Nucleus accumbens (tissue), 56 donors: ENCODE measurements at places on chromosomes 12 and 14.
A peak's percentile ranks its signal among the peaks of the same experiment; 100 is the strongest.

DNA sequence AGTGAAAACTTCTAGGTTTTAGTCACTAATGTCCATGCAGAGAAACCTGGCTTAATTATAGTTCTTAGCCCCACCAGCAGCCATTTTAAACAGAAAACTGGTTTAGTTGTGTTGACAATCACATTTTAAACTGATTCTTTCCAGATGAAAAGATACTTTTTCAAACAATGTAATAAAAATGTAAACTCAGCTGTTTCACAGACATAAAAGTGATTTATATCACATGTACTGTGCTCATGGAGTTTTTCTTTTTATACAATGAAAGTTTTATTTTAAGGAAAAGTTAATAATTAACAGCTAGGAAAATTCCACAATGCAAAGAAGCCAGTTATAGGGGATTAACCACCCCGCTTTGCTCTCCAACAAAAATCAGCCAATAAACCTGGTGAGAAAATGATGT, 129.7 kb downstream of the PAX9 start:
- DNase-seq = no peak

GRCh38 chr12:75551477-75551876, 40.1 kb upstream of the KRR1 start:
- no peak for DNase-seq

- DNase-seq = no peak
These were observed 1.3 kb upstream of the KRT79 start for GRCh38 chr12:52835271-52836041.

- DNase-seq = no peak
These were observed 53.4 kb upstream of the ABCD2 start for GRCh38 chr12:39672976-39673375.

DNA sequence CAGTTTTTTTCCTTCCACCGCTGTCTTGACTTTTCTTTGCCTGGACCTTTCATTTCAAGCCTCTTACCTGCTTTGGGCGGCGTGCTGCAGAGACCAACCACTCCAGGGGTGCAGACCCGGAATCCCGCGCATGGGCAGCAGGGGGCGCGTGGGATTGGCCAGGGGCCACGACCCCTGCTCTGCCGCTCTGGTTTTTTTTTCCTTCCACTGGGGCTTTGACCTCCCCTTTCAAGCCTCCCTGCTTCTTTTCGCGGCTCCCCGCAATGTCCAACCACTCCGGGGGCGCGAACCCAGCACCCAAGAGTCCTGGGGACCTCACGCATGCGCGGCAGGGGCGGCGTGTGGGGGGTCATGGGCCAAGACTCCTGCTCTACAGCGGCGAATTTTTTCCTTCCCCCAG, 325.1 kb downstream of the ALG10 start:
- no peak for DNase-seq

- DNase-seq = no peak
These were observed 176.7 kb upstream of the NOS1 start for GRCh38 chr12:117538032-117538690.

- no peak for DNase-seq
These were observed 29.4 kb downstream of the SLC24A4 start for GRCh38 chr14:92352158-92352985.

DNA sequence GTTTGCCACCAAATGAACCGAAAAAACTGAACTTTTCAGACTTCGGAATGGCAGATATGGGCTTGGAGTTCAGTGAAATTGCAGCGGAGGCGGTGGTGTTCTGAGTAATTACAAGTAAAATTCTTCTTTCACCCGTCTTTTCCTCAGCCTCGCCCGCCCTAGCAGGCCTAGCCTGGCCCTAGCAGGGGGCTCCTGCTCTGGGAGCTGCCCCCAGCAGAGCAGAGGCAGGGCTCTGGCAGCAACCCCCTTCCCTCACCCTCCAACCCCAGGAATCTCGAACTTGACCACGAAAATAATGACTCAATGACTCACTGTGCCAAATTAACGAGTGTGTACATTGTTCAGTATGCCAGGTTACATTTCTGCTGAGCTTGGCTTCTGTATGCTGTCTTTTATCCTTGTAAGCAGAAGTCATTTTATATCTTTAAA, 1.1 kb downstream of the PAPLN start:
- DNase-seq = no peak

- peak; percentile 31 for DNase-seq
These were observed 308.0 kb downstream of the PPFIA2 start for GRCh38 chr12:81450920-81451739.

GRCh38 chr12:79451978-79452377, 238.8 kb downstream of the PAWR start:
- no peak for DNase-seq

- no peak for DNase-seq
These were observed 527.2 kb downstream of the FLRT2 start for GRCh38 chr14:86057018-86057667.

DNA sequence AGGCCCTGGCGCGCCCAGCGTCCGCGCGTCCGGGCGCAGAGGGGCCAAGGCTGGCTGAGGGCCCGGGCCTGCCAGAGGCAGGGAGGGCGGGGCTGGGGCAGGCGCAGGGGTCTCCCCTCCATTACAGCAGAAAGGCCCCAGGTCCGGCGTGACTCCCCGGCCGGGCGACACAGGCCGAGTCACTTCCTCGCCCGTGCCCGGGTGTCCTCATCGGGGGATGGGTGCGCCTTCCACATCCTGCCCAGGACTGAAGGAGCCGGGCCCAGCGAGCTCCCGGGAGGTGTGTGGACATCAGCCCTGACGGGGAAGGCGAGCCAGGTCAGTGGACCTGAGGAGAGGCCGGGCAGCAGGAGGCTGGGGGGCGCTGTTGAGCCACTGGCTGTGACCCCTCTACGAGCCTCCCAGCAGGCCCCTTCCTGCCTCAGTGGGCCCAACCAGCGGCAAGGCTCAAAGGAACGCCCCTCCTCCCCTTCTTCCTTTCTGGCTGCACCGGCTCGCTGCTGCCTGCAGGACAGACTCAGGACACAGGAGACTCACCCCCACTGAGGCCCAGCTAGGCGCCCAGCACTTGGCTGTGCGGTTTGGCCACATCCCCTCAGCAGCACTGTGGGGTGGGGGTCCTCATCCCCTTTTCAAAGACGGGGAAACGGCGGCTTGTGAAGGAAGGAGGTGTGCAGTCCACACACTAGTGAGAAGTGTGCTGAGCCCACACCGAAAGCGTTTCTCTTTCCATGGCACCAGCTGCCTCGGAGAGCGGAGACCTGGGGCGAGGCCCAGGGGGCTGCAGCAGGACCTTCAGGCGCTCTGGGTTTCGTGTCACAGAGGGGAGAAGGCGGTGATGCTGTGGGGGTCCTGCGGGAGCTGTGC, 606 bp downstream of the TNFAIP2 start:
- no peak for DNase-seq

- no peak for DNase-seq
These were observed 26.3 kb downstream of the ZFP36L1 start for GRCh38 chr14:68766299-68767247.

DNA sequence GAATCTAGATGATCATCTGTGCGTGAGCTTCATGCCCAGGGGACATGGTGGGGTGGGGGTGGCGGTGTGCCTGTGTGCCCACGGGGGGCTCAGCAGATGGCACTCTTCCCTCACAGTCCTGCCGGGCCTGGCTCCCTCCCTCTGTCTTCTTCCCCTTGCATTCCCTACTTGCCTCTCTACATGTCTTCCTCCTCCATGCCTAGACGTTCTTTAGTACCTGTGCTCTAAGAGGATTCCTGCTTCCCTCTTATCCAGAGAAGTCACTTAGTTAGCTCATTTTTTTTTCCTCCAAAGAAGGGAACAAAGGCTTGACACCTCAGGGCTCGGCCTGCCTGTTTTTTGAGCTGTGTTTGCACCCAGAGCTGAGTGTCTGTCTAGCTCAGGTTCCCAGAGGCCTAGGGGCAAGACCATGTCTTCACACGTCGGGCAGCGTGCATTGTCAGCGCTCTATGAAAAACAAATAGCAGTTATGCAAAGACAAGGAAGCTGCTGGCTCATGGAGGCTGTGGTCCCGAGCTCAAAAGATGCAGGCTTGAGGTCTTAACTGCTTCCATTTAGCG, 48.8 kb downstream of the NINJ2 start:
- peak; percentile 36 for DNase-seq

- DNase-seq = no peak
These were observed 37.9 kb downstream of the RAD9B start for GRCh38 chr12:110540048-110540447.

DNA sequence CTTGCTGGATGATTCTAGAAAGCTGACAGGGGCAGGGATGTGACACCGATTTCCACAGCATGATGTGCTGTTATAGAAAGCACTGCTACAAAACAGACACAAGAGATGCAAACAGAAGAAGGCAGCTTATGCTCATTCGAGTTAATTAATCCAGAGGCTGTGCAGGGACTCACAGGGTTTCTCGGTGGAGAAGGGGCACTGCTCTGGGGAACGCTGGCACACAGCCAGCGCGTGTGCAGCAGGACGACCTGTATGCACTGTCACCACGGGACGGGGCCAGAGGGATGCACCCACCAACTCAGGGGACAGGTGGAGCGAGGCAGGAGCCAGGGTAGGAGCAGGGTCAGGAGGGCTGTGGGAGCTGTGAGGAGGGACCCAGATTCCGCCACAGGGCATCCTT, 143.5 kb downstream of the RIMBP2 start:
- no peak for DNase-seq

DNA sequence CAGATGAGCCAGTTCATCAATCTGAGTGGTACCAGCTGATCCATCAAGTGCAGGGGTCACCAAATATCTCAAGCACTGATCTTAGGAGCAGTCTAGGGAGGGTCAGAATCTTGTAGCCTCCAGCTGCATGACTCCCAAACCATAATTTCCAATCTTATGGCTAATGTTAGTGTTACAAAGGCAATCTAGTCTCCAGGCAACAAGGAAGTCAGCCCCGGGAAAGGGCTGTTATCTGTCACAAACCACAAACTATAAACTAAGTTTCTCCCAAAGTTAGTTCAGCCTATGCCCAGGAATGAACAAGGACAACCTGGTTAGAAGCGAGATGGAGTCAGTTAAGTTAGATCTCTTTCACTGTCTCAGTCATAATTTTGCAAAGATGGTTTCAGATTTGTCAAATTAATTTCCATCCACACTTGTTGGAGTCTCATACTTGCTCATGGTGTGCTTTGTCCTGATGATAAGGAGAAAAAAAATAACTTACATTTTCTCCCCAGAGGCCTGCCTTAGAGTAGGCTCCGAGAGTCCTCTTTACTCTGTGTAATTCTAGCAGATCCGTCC, 3.9 kb upstream of the ABHD4 start:
- DNase-seq = no peak

- no peak for DNase-seq
These were observed 14.5 kb upstream of the TESPA1 start for GRCh38 chr12:54998958-54999510.

- no peak for DNase-seq
These were observed 384.8 kb downstream of the TMEM121 start for GRCh38 chr14:105911006-105911847.

DNA sequence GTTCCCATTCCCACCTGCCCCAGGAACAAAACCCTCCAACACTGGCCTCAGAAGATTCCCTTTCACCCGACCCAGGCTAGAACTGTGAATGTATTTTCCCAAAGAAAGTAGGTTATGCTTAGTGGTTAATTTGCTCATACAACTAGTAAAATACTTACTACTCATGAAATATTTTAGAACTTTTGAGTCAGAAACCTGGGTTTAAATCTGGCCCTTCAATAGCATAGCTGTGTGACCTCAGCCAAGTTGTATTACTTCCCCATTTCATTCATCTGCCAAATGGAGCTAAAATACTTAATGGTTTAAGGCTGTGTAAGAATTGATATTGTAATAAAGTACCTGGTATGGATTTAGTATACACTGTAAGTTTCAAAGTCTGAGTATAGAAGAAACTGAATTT, 69.1 kb upstream of the DNM1L start:
- no peak for DNase-seq

DNA sequence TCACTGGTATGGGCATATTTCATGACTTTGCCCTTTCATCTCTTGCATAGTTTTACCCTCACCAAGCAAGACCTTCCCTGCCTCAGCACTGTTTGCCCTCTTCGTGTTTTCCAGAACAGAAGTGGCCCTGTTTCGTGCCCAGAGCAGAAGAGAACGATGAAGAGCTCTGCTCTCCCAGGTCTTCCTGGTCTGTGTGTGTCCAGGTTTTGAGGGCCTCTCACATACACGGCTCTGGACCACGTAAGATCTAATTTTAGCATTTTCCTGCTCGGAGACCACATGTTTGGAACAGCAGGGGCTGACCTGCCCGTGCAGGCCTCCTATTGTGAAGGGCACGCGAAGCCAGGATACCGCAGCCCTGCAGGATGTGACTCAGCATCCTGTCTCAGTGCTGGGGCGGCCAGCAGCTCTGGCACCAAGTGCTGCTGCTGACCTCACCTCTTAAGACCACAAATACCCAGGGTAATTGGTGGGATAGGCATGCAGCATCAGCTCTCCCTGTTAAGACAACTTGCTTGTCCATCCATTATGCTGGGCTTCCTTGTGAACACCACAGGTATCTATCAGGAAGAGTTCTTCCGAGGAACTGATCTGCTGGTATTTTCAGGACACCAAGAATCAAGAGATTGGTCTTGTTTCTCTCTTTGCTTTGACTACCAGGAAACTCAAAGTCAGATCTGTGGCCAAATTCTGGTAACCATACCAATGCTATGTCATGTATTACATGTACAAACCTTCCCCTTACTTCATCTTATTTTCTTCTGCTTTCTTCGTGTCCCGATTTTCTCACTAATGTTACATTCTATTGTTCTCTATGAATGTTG, 19.0 kb downstream of the SSH1 start:
- no peak for DNase-seq

DNA sequence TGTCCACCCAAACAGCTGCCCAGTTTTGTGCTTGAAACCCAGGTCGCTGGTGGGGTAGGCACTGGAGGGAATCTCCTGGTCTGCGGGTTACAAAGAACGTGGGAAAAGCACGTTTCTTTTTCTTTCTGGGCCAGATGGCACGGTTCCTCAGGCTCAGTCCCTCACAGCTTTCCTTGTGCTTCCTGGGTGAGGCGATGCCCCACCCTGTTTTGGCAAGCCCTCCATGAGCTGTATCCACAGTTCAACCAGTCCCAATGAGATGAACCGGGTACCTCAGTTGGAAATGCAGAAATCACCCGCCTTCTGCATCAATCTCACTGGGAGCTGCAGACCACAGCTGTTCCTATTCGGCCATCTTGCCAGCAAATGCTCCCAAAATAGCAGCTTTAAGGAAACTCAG, 51.4 kb upstream of the TMTC2 start:
- DNase-seq = no peak

DNA sequence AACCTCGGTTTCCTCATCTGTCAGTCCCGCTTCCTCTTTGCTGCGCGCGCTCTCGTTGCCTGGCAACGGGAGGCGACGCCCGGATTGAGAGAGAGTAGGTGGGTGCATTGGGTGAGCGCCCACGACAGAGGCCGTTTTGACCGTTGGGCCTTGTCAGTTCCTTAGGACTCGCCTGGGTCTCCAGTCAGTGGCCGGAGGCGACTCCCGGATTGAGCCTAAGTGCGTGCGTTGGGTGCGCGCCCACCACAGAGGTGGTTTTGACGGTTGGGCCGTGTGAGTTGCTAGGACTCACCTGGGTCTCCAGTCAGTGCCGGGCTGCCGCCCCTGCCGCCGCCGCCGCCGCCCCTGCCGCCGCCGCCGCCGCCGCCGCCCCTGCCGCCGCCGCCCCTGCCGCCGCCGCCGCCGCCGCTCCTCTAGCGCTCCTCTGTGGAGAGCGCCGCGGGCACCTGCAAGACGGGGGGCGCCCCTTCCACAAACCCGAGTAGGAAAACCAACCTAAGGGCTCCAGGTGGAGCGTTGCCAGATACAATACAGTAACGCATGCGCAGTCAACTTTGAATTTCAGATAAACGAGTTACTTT, 37.2 kb downstream of the APOBEC1 start:
- no peak for DNase-seq

- DNase-seq = no peak
These were observed 3.9 kb downstream of the BCL11B start for GRCh38 chr14:99267837-99268781.

- no peak for DNase-seq
These were observed 122.5 kb upstream of the CNTN1 start for GRCh38 chr12:40569626-40570179.
